ENCODE measurements at places on chromosomes 1 and 21.

DNA sequence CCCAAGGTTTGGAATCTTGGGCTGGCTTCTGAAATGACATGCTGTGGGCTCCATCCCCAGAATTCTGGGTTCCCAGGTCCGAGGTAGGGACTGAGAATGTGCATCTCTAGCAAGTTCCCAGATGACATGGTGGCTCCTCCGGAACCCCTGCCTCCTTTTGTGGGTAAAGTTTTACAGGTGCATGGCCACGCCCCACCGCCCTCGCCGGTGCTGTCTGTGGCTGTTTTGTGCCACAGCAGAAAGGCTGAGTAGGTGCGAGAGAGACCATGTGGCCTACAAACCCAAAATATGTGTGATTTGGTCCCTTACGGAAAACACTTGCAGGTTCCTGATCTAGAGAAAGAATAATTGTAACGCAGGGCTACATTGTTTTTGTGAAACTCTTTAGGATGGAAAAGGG is 30.9 kb downstream of the SKI start:
- no peak for DNase-seq

- no peak for DNase-seq
Observed at GRCh38 chr1:110338309-110338885, 780 bp upstream of the RBM15 start.

DNA sequence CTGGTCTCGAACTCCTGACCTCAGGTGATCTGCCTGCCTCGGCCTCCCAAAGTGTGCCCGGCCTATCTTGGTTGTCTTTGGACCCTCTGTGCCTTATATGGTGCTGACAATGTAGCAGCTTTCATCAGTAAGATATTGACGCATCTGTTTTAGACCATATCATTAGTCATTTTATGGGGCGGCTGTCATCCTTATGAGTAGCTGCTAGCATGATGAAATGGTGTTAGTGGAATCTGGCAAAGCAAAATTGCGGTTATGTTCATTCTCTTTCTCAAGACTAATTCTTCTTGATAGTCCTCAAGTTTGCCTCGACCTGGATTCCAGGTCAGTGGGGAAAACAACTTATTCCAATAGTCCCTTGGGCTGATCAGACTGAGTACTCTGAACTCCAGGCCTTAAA is 199.9 kb downstream of the PRDM2 start:
- no peak for DNase-seq

DNA sequence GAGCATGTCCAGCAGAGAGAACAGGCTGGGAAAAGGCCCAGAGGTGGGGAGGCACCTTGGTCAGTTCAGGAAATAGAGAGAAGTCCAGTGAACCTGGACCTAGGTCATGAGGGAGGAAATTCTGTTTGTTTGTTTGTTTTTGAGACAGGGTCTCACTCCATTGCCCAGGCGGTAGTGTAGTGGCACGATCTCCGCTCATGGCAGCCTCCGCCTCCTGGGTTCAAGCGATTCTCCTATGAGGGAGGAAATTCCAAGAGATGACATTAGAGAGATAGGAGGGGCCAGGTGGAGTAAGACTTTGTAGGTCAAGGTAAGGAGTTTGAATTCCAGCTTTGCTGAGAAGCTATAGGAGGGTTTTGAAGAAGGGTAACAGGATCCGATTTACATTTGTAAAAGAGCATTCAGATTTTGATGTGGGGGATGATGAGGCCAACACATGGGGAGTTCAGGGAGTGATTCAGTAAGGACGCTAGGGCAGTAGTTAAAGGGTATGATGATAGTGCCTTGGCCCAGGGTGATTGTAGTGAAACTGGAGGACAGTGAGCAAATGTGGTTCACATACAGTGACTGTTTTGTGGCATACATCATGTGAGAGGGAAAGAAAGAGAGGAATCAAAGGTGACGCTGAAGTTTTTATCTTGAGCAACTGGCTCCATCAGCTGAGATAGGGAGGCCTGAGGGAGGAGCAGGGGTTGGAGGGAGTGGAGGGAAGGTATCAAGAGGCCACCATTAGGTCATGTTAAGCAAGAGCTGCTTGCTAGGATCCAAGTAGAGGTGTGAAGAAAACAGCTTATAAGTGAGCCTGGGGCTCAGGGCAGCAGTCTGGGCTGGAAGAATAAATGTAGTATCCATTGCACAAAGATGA is 8.3 kb upstream of the TRABD2B start:
- no peak for DNase-seq

GRCh38 chr1:81547912-81548303 is 252.8 kb upstream of the ADGRL2 start:
- no peak for DNase-seq

DNA sequence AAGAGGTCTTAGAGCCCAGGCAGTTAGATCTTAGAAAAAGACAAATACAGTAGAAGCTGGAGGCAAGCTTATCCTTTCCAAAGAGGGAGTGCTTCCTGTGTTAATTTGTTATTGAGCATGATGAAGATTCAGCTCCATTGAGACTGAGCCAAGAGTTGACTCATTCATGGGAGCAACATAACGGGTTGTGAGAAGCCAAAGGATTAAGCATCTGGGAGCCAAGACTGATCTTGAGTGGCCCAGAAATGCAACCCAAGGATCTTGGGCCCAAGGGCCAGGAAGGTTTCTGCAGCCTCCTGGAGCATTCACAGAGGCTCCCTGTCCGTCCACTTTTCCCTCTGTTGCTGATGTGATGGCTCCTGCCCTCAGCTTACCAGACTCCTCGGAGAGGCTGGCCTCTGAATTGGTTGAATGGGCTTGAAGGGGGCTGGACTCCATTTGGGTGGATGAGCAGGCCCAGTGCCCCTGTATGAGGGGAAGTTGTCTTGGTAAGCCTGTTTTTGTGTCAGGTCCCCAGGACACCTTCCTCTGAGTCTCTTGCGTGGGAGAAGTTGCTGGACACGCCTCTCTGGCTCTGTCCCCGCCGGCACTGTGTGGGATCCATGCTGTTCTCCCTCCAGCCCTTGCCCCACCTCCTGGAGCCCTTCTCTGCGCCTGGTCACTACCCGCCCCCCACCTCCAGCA is 42.4 kb downstream of the PDE9A start:
- no peak for DNase-seq

- DNase-seq = no peak
Observed at GRCh38 chr1:226373376-226373775, 34.5 kb downstream of the PARP1 start.

DNA sequence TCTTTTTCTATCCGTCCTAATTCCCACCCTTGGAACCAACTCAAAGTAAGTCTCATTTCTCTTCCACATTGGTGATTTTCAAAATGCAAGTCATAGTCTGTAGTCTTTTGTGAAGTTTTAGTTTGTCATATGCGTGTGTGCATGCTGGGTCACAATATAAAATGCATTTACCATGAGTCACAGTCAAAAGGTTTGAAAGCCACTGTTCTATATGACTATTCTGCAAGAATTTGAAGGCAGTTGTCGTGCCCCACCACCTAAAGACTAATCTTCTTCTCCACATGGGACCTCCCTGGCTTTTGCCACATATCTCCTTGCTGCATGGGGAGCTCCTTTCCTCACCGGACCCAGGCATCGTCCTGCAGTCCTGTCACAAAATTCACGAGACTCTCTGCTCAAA is 1.6 kb downstream of the STPG1 start:
- no peak for DNase-seq

GRCh38 chr1:52697795-52698674 is at the start of gene COA7:
COA7 (minus strand) TSS chr1:52698347; CDS start chr1:52698326, 21 bp downstream.
- DNase-seq = no peak

- DNase-seq = no peak
Observed at GRCh38 chr1:64482720-64483119, 12.8 kb downstream of the CACHD1 start.

DNA sequence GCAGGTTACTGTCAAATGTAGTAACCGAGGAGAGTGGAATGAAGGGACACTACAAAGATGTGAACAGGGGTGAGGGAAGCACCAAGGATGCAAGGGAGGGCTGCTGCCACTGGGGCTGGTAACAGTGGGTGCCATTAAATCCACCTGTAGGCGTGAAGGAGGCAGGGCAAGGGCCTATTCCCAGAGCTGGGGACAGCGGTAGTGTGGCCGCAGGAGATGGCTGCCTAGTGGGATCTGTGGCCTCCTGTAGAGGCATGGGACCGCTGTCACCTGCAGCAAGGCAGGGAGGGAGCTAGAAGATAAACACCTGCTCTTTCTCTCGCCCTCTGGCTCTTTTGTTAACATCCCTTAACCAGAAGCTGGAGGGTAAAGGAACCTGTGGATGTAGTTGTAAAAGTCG is 80.5 kb upstream of the CNIH3 start:
- no peak for DNase-seq

- no peak for DNase-seq
Observed at GRCh38 chr1:83511146-83511726, 487.7 kb downstream of the TTLL7 start.

DNA sequence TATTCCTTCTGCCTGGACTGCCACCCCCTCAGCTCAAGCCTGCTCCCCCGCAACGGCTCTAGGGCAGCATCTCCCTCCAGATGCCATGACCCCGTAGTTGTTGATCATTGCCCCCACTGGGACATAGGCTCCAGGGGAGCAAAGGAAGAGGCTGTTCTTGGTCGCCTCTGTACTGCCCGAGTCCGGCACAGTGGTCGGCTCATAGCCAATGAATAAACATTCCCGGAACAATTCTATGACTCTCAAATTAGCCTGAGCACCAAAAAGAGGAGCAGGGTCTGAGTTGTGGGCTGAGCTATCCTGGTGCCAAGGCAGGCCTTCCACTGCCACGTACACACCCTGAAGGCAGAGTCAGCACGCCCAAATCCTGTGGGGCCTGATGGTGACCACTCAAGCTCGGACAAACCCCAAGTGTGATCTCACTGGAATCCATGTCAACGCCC is 33.1 kb downstream of the CAPZB start:
- no peak for DNase-seq

GRCh38 chr1:199472018-199472417 is 555.5 kb upstream of the NR5A2 start:
- no peak for DNase-seq

- no peak for DNase-seq
Observed at GRCh38 chr1:109884242-109884891, 26.3 kb upstream of the CSF1 start.

DNA sequence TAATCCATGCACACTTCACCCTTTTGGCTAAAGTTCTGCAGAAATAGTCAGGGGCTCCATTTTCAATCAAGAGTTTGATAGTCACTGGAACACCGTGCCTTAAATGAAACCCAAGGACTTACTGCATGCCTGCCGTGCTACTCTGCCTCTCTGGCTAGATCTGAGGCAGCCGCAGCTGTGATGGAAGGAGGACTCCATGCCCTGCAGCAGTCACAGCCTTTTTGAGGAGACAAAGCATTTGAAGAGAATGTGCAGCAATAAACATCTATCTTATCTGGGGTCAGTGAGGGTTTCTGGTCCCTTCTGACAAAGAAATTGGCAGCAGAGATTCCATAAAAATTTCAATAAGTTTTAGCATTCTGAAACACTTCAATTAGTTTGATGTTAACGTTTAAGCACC is 78.0 kb downstream of the BCAR3 start:
- no peak for DNase-seq

- no peak for DNase-seq
Observed at GRCh38 chr1:78619803-78620579, at the start of gene IFI44L. IFI44L (plus strand) TSS chr1:78620448; CDS start chr1:78627916, 7,468 bp downstream.

GRCh38 chr21:44283948-44284347 is 1.7 kb upstream of the AIRE start:
- no peak for DNase-seq

DNA sequence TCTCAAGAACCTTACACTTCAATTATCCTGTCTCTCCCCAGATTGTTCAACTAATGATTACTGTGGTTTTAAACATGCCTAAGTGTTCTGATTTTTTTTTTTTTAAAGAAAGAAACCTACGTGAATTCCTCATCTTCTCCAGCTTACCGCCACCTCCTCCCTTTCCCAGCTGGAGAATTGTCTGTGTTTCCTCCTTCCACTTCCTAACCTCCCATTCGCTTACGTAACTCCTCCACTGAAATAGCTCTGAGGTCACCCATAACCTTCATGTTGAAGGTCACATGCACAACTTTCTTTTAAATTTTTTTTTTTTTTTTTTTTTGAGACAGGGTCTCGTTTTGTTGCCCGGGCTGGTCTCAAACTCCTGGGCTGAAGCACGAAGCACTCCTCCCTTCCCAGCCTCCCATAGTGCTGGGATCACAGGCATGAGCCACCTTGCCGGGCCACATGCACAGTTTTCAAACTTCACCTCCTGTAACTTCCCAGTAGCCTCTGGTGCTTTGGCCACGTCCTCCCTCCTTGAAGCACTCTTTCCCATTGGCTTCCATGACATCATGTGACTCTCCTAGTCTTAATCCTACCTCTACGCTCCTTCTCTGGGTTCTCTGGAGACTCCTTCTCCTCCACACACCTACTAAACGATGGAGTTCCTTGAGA is 9.8 kb upstream of the CAPZB start:
- DNase-seq = no peak

DNA sequence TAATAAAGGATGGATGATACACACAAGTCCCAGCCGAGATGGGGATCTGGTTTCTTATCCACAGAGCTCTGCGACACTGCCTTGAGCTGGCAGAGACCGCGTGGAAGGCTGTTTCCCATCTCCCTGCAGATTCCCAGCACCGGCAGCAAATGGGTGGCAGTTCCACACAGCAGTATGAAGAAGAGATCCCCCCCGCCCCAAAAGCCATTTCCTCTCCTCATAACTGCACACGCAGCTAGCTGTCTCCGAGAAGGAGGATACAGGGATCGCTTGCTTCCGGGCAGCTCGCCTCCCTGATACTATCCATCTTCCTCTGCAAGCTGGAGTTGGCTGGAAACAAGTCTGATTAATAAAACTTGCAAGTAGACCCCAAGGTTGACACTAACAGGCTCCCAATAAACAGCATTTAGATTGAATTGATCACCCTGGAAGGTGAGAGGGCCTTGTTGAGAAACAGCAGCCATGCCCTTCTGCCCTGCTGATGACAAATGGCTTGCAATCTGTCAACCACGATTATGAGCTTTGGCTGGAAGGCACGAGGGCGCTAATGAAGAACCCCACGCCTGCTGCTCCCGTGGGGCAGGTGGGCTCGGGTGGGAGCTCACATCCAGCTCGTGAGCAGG is 642.3 kb downstream of the AJAP1 start:
- DNase-seq = no peak

DNA sequence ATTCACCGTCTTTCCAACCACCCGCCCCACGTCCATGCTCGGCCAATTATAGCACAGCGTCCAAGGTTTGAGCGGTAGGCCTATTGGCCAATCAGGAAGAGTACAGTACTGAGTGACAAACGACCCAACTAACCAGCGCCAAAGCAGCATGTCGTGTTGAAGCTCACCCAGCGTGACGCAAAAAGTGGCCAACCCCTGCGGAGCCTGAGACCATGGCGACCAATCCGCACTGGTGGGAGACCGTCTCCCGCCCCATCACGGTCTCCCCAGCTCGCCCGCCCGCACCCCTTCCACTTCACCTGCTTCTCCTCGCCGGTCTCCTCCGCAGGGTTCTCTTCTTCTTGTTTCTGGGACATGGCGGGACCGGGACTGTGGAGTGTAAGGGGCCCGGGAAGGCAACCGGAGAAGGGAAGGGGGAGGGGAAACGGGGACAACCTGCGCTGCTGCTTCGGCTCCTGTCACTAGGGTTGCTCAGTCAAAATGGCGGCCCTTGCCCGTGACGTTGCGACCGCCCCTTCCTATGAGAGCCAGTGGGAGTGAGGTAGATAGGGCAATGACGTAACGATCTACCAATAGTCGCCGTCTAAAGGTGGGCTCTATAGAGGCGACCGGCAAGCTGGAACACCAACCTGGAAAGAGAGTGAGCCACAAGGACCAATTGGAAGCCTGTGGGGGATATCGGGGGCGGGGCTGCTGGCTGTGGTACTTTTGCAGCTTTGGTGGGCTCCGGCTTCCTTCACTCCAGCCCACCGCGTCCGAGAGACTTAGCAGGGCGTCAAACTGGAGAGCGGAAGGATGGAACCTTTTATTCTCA is at the start of gene ENSA:
TSS of gene ENSA (minus strand) at position 498 of the 814 bp plus-strand sequence. CDS start at position 356, 142 bp downstream.
- peak; percentile 99 for DNase-seq

- peak; percentile 93 for DNase-seq
Observed at GRCh38 chr1:93701629-93702028, 20.0 kb upstream of the BCAR3 start.
